ENCODE measurements at places on chromosomes 1 and 21.
A peak's percentile ranks its signal among the peaks of the same experiment; 100 is the strongest.

DNA sequence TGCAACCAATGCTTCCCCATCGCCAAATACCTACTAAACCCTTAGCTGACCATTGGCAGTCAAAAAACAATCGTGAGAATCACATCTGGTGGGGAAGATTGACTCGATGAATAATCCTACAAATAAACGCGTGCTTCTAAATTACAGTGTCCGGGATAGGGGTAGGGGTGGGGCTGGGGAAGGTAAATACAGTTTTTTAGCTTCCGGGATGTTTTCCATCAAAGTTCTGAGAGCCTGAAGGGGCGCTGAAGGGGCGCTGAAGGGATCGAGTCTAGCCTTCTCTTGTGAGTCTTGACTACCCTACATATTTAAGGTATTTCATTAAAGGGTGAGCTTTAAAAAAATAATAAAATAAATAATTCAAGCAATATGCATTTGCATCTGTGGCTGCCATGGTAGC is 40.5 kb downstream of the RRAGC start:
- DNase-seq, result no peak

- no peak for DNase-seq
These were observed 310.7 kb downstream of the DUSP10 start for GRCh38 chr1:221431068-221431651.

GRCh38 chr21:34693192-34693810 is 24.5 kb downstream of the CLIC6 start:
- peak; percentile 55 for DNase-seq

- no peak for DNase-seq
These were observed 236.9 kb upstream of the DPYD start for GRCh38 chr1:98157524-98158313.

DNA sequence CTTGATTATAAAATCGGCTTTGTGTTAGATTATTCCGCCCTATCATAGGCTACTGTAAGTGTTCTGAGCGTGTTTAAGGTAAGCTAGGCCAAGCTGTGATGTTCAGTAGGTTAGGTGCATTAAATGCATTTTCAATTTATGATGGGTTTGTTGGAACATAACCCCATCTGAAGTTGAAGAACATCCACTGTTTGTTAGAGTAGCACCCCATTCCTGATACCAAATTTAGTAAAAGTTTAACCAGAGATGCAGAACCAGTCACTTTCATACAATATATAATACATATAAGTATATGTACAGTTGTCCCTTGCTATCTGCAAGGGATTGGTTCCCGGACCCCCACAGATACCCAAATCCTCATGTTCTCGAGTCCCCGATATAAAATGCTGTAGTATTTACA is 16.1 kb downstream of the UBASH3A start:
- DNase-seq, result no peak

GRCh38 chr21:37546299-37546908 is 179.8 kb downstream of the DYRK1A start:
- no peak for DNase-seq

DNA sequence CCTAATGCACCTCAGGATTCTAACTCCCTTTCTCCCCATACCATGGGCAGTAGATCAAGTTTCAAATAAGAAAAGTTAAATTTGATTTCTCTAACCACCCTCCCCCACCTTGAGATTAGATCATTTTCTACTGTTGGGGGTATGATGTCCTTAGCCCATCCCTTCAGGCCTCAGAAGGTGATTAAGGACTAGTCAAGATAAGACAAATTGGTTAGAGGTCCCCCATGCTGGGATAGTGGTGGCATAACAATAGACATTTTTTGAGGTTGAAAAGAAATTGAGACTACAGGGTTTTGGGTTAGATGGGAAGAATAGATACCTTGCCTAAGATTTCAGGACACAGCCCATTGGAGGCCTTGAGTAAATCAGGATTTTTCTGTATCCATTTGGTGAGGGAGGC is 2.5 kb downstream of the CFAP126 start:
- DNase-seq, result no peak

- DNase-seq, result peak; percentile 32
These were observed 242.3 kb downstream of the LMX1A start for GRCh38 chr1:165114022-165114888.

GRCh38 chr1:1665815-1666251 is 7.0 kb upstream of the CDK11B start:
- no peak for DNase-seq

DNA sequence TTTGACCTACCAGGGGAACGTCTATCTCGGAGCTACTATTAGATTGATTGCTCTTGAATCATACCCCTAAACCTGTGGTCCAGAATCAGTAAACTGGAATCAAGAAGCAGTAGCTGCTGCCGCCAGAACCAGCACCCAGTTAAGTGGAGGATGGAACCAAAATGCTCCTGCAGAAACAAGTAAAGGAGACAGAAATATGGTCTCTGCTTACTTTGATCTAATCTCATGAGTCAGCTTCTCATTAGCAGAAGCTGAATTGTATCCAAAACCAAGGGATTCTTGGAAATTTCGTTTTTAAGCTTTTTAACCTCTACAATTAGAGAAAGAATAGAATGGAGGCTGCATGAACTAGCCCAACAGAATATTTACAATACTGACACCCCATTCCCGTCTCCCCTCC is 42.6 kb upstream of the PIGV start:
- no peak for DNase-seq

GRCh38 chr21:20631633-20632032 is 366.6 kb upstream of the NCAM2 start:
- no peak for DNase-seq

DNA sequence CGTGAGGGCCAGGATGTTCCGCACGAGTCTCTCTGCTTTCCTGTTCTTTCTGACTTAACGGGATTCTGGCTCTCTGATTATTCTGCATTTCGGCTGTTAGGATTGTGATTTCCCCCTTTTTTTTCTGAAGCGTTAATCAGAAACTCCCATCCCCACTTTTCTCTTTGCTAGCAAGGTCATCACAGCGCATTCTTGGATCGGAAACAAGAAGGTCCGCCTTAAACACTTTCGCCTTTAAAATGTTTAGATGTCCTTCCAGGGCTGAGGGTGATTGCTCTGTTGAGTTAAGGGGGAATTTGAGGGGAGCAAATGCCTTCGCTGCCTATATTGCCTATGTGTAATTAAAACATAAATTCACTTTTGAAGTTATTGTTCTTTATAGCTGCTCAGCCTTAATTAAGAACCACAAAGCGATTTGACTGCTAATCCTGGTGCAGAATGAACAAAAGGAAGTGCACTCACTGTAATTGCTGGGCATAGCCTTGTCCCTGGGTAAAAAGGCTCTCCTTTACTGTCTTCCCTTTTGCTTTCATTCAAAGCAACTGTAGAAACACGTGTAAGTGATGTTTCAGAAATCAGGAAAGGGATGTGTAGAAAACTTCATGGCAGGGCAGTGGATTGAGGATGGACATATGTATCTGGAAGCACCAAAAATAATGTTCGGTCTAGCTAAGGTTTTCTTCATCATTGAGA is 1.2 kb downstream of the LAMC1 start:
- DNase-seq, result no peak

- no peak for DNase-seq
These were observed 9.9 kb downstream of the GSTM5 start for GRCh38 chr1:109721971-109722370.

DNA sequence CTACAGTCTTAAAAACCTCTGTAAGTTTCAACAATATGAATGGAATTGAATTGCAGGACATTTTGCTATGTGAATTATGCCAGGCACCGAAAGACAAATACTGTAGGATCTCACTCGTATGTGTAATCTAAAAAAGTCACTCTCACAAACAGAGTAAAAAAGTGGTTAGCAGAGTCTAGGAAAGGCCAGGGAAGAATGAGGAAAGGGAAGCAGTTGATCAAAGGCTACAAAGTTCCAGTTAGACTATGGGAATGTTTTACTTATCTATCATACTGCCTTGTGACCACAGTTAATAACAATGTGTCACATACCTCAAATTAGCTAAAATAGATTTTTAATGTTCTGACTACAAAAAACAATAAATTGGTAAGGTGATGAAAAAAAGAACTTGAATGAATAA is 565.4 kb upstream of the BRINP3 start:
- no peak for DNase-seq

Measured in RWPE1 (cell line).